ENCODE measurements at places on chromosomes 6 and 20. TPM values are rescaled to one million over a fixed set of nuclear protein-coding genes. Genes with fewer than 3 reads are reported as not detected.

DNA sequence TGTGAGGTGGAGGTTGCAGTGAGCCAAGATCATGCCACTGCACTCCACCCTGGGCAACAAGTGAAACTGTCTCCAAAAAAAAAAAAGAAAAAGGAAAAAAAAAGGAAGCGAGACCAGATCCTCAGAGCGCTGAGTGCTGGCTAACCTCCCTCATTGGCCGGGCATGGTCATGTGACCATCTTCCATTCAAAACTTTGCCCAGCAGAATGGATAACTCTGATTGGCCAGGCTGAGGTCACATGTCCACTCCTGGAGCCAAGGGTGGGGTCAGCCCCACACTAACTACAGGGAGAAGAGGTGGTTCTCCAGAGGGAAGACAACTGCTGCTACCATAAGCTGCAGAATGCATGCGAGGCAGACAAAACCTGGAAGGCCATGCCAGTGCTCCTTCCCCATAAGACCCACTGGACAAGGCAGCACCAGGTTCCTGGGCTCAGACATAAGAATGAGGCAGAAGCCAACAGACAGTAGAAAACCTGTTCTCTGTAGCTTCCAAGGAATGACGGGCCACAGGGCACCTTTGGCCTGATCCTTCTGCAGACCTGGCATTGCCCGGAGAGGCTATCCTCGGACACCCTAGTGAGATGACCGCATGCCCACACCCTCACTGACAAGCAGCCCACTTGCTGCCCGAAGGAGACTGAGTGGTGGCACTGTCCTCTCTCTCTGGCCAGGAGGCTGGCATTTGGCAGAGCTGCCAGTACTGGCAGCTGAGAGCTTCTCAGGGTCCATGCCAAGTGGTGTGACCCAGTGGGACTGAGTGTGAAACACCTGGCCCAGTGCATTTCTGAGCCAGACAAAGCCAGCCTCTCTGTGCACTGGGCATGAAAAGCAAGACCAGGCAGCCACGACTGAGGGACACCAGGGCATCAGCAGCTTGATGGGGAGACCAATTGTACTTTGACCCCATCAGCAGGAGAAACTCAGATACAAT, 311.9 kb upstream of the SULF2 start:
- H3K4me1 ChIP-seq: no peaks in the 10 kb centered on the region
- no peak for DNase-seq
- H3K27ac ChIP-seq: no peak overlapping the region
- no peak overlapping the region for H3K4me3 ChIP-seq
- H3K27me3 ChIP-seq: no peaks in the 10 kb centered on the region

- no peak for DNase-seq
- H3K27ac ChIP-seq: no peak overlapping the region
- no peak overlapping the region for H3K4me3 ChIP-seq
- peaks cover 49% of the 10 kb centered on the region for H3K36me3 ChIP-seq
- no peaks in the 10 kb centered on the region for H3K4me1 ChIP-seq
Observed at GRCh38 chr6:89859744-89860143, 30.1 kb downstream of the CASP8AP2 start.

DNA sequence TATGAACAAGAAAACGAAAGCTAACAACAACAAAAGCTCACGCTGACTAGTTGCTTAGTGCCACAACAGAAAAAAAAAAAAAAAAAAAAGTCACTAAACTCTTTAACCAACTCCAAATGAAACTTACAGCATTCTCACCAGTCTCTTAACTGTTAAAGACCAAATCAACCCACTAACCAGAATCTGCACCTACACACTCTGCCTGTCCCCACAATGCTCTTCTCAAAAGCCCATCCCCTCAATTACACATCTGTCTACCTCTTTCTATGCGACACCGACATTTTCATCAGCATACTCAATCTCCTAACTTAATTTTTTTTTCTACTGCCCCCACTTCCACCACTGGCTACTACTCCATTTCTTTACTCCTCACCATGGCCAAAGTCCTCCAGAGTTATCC, 34.3 kb downstream of the NOL7 start:
- no peak overlapping the region for H3K4me3 ChIP-seq
- H3K36me3 ChIP-seq: peaks cover 7% of the 10 kb centered on the region
- H3K27me3 ChIP-seq: no peaks in the 10 kb centered on the region
- no peak overlapping the region for H3K27ac ChIP-seq
- no peak for DNase-seq
- H3K4me1 ChIP-seq: peaks cover 3% of the 10 kb centered on the region

GRCh38 chr6:32963866-32964265, 4.5 kb upstream of the BRD2 start:
- peaks cover 8% of the 10 kb centered on the region for H3K4me1 ChIP-seq
- H3K36me3 ChIP-seq: no peaks in the 10 kb centered on the region
- DNase-seq: no peak
- H3K27me3 ChIP-seq: no peaks in the 10 kb centered on the region
- no peak overlapping the region for H3K27ac ChIP-seq

DNA sequence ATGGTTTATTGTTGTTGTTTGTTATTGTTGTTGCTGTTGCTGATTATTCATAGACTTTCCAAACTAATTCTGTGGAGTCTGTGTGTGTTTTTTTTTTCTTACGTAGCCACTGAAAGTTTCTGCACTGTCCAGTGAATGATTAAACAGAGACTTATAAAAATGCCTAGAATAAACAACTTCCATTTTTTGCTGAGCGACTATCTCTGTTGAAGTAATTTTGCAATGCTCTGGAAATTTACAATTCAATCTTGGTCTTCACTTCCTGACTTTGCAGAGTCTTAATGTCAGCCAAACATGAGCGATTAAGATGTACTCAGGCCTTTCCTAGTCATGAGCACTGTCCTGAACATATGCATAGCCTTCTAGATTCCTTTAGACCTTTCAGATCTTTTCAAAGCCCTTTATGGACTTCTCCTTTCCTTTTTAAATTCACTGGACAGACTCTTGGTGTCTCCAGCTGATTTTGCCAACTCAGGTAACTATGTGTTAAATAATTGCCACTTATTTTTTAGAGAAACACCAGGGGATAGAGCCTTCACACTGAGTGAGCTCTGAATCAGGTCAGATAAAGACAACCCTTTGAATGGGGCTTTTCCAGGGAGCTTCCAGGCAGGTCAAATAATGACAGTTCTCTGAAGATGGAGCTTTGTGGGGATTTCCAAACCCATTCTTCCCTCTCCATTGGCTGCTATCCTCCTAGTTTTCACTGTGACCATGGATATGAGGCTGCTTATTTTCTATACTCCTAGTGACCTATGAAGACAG, 622.8 kb upstream of the EPHA7 start:
- H3K4me3 ChIP-seq: no peak overlapping the region
- no peaks in the 10 kb centered on the region for H3K4me1 ChIP-seq
- no peak for DNase-seq
- H3K36me3 ChIP-seq: no peaks in the 10 kb centered on the region
- no peaks in the 10 kb centered on the region for H3K27me3 ChIP-seq

Gene ESR1
- total RNA-seq: 0.05 TPM

All from astrocyte (in vitro differentiated cells and primary cell).